NCI-H2171 (cell line): ENCODE measurements at places on chromosomes 1 and 21.

- DNase-seq = no peak
Observed at GRCh38 chr1:172990598-172991215, 60.0 kb downstream of the TNFSF18 start.

DNA sequence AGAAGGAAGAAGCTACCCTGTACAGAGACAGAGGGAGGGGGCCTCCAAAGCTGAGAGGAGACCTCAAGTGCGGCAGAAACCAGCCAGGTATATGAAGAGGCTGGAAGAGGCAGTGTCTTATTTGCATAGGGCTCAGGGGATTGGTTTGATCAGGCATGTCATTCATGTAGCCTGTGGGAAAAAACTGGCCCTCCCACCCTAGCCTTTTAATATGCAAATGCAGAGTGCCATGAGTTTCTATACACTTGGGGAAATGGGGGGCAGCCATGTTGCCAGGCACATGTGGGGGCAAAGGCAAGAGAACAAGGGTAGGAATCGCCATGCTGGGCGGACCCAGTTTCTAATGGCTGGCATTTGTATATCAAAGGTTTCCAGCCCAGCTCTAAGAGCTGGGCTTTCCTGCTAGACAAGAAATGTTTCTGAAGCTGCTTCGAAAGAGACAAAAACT, 172.7 kb downstream of the RASAL2 start:
- DNase-seq = no peak

DNA sequence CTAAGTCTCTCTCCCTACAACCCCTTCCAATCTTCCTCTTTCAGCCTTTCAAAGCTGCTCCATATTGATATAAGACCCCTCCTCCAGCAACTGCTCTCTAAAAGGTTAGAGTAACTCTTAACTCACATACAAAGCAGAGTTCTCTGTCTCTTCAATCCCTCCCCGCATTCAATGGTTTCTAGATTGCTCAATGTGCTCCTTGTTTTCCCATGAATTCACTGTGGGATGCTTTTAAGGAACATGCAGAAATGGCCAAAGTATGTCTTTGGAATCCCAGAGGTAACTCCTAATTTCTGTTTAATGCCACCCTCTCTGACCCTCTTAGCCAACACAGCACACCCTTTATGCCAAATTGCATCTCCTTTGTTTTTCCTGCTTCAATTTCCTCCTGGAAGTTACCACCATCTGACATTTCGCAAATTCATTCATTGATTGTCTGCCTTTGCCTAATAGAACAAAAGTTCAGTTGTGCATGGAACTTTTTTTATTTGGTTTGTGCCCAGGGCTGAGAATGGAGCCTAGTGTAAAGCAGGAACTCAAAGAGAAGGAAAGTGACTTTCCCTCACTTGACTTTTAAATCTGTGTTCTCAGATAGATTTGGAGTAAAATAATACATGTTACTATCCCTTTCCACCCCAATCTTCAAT, 172.7 kb upstream of the C8B start:
- no peak for DNase-seq

DNA sequence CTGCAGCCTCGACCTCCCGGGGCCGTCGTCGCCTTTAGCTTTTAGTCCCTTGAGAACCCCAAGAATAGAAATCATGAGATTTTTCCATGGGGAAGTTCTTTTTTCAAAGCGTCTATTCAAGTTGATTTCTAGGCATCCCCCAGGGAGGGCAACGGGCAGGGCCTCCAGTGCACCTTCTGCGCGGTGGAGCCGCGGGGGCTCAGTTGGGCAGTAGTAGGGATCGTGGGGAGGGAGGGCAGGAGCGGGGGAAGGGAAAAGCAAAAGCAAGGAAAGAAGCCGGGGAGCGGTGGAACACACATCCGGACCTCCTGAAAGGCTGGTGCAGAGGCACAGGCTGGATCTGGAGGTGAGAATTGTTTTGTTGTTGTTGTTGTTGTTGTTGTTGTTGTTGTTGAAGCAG, 103.4 kb downstream of the PPIAL4G start:
- DNase-seq = no peak

- no peak for DNase-seq
Observed at GRCh38 chr1:39091845-39092645, 65.9 kb downstream of the NDUFS5 start.
